ENCODE measurements at places on chromosomes 11 and 22.

DNA sequence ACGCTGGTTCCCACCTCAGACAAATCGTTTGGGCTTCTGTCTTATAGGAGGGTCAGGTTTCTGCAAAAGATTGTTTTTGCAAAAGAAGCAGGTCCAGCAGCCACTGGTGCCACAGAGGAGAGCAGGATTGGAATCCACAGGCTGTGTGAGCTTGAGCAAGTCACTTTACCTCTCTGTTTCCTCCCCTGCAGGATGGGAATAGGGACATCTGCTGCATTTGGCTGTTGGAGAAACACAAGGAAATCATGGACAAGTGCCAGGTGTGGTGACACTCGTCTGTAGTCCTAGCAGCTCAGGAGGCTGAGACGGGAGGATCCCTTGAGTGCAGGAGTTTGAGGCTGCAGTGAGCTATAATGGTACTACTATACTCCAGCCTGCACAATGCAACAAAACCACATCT is 422.6 kb downstream of the MN1 start:
- DNase-seq: no peak

- no peak for DNase-seq
Observed at GRCh38 chr11:116336540-116336939, 436.2 kb downstream of the BUD13 start.

DNA sequence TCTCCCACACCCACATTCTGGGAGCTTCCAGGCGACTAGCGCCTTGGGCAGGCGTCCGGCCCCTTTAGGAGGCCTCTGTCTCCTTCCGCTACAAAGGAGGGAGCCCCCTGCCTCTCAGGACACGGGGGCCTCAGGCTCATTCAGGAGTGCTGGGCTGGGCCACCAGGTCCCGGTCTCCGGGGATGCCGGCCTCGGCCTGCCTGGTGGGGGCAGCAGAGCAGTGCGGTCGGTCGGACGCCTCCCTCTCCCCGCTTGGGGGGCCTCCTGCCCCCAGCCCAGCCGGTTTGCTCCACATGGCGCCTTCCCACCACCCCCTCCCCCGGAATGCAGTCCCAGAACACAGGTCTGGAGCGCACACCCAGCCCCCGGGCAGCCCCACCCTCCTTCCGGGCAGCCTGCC is 21.9 kb downstream of the MRPL23 start:
- no peak for DNase-seq

DNA sequence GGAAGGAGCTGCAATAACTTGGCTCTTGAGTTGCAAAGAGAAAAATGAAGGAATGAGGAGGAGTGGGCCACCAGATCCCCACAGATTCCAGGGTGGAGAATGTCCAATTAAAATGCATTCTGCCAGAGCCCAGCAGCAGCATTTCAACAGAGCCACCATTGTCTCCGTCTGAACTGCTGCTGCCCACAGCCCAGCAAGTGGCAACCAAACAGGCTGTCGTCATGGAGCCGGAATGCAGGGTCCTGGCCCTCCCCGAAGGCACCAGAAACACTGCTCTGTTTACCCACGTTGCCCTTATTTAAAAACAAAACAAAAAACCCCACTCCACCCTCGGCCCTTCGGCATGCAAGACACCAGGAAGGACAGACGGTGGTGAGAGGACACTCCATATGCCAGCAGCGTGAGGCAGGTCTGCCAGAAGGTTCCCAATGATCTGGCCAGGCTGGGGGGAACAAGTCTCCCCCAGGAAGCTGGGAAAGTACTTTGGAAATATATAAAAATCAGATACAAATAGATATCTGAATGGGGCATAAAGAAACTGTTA is 32.5 kb downstream of the PLEKHA7 start:
- no peak for DNase-seq

DNA sequence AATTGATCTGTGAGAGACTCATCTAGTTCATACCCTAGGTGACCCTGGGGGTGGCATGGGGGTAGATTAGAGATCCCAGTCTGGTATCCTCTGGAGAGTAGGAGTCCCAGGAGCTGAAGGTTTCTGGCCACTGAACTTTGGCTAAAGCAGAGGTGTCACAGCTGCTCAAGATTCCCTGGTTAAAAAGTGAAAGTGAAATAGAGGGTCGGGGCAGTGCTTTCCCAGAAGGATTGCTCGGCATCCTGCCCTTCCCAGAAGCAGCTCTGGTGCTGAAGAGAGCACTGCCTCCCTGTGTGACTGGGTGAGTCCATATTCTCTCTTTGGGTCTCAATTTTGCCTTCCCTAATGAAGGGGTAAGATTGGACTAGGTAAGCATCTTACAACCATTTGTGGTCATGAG is 653 bp downstream of the IL18BP start:
- DNase-seq: peak; percentile 96

- no peak for DNase-seq
Observed at GRCh38 chr22:48438096-48438495, 1389.6 kb downstream of the BRD1 start.

- no peak for DNase-seq
Observed at GRCh38 chr11:1781593-1781975, 17.9 kb upstream of the CTSD start.

DNA sequence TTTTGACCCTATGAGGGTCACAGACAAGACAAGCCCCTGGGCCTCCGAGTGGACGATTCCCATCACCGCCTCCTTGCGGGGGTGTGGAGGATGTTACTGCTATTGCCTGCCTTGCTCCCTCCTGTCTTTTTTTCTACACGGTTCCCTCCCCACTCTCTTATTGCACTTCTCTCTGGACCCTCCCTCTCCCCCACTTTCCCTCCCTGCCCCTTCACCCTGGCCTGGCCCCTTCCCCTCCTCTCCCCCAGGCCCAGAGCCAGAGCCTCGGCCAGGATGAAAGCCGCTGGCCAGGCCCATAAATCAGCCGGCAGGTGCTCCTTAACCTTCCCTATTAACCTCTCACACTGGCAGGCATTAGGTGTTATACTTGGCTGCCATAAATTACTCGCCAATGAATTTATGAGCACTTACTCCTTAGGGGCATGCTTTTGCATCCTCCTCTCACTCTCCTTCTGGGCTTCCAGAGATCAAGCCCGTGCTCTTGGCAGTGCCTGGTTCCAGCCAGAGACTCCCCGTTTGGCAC is 18.3 kb upstream of the ALX4 start:
- DNase-seq: no peak

- no peak for DNase-seq
Observed at GRCh38 chr22:46415776-46416519, 80.4 kb downstream of the TRMU start.

- no peak for DNase-seq
Observed at GRCh38 chr11:67466367-67466766, 2.7 kb downstream of the TMEM134 start.

DNA sequence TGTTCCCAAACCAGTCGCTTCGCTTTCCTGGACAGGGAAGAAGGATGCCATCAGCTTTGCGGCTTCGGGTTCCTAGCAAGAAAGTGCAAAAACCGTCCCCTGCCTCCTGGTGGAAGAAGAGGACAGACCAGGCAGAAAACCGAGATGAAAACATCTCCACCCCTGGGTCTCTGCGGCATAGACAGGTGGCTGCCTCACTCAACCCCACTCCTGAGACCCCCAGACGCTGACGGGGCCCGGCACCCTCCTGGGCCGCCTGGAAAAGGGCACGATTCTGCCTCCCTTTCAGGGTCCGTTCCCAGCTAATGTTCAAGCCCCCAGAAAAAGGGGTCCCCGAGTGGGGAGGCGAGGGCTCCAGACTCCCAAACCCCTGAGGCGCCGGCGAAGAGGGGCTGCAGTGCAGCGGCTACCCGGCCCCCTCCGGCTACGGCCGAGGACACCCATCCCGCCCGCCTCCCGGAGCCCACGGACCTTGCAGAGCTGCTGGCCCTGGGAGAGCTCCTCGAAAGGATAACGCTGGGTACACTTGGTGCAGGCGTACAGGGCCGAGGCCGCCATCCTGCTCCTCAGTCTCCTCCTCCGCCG is 569 bp downstream of the FAM76B start:
- DNase-seq: peak; percentile 55

DNA sequence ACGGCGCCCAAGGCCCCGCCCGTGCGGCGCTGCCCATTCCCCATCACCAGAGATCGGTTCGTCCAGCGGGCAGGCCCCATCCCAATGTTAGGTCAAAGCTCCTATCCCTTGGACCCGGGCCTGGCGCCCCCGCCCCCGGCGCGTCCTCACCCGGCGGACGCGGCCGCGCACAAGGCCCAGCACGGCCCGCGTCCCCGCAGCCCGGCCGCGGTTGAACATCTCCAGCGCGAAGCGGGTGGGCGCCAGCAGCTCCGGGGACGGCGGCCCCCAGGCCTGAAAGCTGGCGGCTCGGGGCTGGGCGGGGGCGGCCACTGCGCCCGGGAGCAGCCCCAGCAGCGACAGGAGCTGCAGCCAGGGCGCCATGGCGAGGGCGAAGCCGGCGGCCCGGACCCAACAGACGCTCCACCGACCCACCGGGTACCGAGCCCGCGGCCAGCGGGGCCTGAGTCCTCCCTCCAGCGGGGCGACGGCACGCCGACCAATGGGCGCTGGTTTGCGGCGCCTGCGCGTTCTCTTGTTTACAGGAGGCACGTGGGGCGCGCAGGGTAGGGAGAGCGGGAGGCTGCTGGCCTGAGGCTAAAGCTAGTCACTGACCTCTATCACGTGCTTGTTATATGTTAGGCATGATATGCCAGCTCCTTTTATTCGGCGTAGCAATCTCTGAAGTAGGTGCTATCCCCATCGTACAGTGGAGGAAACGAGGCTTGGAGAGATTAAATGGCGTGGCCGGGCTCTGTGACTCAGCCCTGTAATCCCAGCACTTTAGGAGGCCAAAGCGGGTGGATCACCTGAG is at the start of gene CTSF:
Gene CTSF (minus strand): TSS at position 483 of the 793 bp plus-strand sequence. CDS start 120 bp downstream, at position 363.
- DNase-seq: peak; percentile 89

DNA sequence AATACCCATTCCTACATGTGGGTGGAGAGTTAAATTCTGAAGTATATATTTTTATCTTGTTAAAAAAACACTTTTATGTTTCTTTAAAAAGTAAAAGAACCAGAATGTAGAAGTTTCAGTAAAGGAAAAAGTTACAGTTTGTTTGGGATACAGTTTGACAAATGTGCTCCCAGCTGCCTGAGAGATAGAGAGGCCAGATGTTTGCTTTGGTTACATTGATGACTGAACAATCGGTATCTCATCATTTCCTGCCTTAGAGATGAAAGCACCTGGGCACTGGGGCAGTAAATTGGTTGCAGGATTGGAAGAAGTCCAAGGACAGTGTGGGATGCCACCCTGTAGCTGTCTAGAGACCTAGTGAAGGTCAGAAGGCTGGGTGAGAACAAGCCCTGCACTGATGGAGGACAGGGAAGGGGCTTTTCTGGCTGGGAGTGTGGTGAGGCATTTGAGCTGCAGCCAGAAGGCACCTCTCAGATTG is 16.6 kb downstream of the MED15 start:
- no peak for DNase-seq

DNA sequence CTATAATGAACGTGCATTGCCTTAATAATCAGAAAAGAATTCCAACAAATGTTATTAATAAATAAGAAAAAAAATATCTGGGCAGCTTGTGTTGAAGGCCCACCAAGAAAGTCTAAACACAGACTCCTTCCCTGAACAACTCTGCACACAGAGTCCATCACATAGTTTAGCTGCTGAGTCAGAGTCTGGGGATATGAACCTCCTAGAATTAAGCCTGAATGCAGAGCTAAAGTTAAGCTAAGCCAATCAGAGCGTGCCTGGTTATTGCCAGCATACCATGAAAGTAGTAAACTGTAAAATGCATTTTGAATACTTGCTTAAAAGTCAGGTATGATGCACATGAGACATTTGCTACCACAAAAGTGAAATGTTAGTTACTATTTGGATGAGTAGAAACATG is 25.6 kb upstream of the TENM4 start:
- peak; percentile 46 for DNase-seq

DNA sequence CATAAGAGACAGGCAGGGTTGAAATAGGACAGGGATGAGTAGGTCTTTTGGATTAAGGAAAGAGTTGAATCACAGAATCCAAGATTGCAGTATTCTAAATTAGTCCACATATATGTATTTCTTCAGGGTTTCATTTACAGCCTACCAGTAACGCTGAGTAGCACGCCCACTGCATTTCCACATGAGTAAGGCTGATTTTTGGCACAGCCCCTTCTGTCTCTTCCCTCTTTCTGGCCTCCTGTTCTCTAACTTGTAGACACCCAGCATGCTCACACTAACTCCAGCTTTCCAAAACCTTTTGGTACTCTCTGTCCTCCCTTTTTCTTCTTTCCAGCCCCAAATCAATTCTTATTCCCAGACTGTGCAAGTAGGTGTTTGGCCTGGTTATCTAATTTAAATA is 3.7 kb upstream of the SIK2 start:
- peak; percentile 31 for DNase-seq
